ENCODE measurements at places on chromosomes 4 and X.

DNA sequence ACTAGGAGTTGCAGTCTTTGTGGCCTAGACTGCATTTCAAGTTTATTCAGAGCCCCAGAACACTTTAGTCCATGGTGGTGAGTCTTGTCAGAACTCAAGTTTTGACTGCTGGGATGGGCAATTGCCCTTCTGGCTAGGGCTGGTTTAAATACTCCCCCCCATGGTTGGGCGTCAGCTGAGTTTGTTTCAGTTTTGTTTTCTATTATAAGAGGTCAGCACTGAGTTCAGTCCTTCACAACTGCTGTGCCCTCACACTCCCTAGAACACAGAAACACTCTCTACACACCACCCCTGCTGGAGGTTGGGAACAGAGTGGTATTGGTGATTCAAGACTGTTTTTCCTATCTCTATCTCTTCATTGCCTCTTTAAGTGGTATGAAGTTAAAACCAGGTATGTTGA, 217.0 kb downstream of the GUCY2F start:
- DNase-seq: no peak

DNA sequence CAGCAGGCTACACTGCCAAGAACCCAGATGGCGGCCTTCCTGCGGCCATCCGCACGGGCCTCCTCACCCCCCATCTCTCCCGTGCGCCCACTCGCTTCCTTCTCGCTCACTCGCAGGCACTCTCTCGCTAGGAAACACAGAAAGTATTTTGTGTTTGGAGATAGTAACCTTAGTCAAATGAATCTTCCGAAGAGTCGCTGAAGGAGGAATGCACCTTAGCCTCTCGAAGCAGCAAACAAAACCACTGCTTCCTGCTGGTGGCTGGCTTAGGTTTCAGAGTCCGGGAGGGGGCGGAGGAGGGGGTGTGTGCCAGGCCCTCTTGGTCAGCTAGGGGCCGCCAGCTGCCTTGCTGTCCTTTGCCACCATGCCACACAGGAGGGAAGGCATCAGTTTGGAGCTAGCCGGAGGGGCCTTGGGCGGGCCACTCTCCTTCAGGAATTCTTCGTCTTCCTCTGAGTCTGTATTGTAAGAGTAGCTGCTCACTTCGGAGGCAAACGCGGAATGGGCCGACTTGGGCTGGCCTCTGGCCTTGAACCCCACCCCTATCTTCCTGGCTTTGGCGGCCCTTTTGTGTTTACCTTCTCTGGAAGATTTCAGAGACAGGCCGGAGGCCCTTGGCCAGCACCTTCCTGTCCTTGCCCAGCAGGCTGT, 73.2 kb upstream of the UCP1 start:
- DNase-seq: no peak

GRCh38 chr4:173752610-173753230, 222.7 kb upstream of the HAND2 start:
- DNase-seq: no peak

DNA sequence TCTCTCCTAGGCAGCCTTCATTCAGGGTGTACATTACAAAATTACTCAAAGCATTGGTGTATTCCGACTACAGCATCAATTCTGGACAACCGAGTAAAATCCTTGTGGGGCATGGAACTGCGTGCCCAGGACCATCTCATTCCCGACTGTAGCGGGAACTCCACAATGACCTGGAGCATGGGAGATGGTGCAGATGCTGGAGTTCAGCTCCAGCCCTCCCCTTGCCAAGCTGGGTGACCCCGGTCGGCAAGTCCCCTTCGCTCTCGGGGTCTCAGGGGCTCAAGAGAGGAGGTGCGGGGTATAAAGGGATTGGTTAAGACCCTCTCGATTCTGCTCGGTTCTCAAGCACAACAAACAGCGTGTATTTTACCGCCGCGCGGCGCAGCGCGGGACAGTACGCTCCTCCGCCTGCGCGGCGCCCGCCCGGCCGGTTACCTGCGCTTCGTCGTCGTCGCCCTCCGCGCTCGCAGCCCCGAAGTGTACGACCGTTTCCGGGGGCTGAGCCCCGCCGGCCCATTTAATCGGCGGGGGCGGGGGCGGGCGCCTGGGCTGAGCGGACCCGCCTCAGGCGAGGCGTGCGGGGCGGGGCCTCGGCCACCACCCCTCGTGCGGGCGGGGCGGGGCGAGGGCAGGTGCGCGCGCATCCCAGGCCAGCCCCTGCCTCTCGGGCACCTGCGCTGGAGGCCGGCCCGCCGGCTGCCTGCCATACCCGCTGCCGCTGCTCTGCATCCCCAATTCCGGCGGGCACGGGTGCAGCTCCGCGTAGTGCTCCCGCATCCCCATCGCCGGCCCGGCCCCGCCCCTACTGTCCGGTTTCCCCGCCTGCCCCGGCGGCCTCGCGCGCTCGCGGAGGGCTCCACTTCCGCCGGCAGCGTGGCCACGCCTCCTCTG, at the start of gene G6PD:
TSS of gene G6PD (minus strand) at position 493 of the 891 bp plus-strand sequence. CDS start 691 bp downstream, outside the sequence.
- peak; percentile 76 for DNase-seq

- DNase-seq: no peak
Observed at GRCh38 chr4:4831825-4832224, 27.6 kb upstream of the MSX1 start.

GRCh38 chrX:56564164-56564885, 898 bp downstream of the UBQLN2 start:
- peak; percentile 24 for DNase-seq

GRCh38 chr4:10619855-10620254, 64.7 kb downstream of the CLNK start:
- no peak for DNase-seq

DNA sequence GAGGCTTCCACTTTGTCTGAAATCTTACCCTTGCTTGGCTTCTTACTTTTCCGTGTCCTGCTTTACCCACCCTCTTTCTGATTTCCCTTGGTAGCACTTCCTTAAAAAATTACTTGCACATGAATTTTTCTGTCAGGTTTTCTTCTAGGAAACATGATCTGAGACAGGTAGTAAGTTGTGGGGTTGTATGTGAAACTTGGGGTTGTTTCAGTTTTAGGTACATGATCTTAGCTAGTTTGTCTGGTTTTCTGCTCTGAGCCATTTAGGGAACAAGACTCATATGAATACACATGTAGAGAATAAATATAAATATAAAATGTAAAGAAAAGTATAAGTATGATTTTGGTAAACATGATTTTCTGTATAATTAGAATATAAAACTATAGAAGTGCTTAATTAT, 17.4 kb upstream of the ARMCX2 start:
- DNase-seq: no peak

All from CD8-positive, alpha-beta memory T cell (primary cell).